ENCODE measurements at places on chromosomes 11 and 22. TPM values are rescaled to one million over a fixed set of nuclear protein-coding genes. Genes with fewer than 3 reads are reported as not detected.

DNA sequence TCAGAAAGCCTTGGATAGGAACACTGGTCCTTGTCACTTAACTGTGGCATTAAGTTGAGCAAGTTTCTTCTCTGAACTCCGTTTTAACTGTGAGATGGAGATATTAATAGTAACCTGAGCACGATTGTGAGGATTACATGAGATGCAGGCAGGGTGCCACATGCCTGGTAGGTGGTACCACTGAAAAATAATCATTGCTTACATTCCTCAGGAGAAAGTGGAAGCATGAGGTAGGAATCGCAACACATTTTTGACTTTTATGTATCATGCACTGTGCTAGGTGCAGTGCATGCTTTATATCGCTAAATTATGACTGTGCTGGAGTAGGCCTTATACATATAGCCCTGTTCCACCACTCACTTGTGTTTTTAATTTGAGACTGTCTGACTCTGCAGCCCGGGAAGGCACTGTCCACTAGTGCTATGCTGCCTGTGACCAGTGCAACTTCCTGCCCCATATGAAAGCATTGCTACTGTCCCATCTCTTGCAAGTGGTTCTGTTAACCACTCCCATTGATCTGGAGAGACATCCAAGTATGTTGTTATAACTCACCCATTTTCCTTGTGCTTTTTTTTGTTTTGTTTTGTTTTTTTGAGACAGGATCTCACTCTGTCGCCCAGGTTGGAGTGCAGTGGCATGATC lies 1.0 kb downstream of the UQCR10 start:
- DNase-seq, result no peak

DNA sequence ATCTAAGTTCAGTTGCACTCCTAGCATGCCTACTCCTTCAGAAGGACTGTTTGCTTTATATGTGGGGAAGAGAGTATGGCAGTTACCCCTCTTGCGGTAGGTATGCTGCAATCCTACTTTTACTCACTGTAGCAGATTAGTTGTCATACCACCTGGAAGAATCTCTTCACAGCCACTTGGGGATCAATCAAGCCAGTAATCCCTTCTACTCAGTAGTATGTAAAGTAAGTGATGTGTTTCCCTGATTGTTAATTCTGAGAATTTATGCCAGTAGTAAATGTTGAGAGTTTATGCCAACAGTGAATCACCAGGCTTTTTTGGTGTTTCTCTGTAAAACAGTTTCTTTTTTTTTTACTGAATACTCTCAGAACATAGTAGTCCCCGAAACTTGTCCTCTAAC lies 34.4 kb downstream of the PRMT3 start:
- DNase-seq, result no peak

GRCh38 chr11:64299847-64300648 lies at the start of gene CATSPERZ:
TSS of gene CATSPERZ (plus strand) at chr11:64300358. CDS start at chr11:64300411, 53 bp downstream.
- DNase-seq, result no peak

GRCh38 chr11:110031171-110031570 lies 62.0 kb upstream of the ZC3H12C start:
- DNase-seq, result no peak

DNA sequence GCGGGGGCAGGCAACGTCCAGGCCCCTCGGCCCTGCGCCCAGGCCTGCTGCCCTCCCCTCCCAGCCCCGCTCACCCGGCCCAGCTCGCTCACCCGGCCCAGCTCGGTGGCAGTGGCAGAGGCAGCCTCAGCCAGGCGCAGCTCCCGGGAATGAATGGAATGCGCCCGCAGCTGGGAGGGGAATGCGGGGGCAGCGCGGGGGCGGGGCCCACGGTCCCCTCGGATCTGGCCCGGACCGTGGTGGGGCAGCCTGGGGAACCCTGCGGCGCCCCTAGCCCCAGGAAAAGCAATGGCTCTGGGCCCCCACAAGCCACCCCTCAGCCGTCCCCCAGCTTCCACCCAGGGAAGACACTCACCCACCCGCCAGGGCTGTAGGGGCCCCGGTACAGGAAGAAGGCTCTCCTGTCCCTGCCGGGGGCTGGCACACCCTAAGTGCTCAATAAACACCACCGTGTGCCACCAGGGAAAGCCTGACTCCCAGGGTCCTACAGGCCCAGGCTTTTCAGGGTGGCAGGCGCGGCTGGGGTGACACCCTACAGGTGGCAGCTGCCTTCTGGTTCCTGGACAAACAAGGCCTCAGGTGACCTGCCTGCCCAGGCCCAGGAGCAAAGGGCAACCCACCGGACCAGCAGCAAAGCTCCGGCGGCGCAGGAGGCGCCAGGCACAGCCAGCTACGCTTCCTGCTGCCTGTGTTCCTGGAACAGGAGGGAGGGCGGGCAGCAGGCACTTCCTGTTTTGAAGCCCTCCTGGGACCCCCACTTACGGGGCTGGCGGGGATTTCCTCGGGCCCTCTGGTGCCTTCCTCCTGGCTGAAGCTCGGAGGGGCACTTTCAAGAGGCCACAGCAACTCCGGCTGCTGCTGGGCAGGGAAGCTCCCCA lies 13.8 kb downstream of the PLXNB2 start:
- DNase-seq, result peak; percentile 83

DNA sequence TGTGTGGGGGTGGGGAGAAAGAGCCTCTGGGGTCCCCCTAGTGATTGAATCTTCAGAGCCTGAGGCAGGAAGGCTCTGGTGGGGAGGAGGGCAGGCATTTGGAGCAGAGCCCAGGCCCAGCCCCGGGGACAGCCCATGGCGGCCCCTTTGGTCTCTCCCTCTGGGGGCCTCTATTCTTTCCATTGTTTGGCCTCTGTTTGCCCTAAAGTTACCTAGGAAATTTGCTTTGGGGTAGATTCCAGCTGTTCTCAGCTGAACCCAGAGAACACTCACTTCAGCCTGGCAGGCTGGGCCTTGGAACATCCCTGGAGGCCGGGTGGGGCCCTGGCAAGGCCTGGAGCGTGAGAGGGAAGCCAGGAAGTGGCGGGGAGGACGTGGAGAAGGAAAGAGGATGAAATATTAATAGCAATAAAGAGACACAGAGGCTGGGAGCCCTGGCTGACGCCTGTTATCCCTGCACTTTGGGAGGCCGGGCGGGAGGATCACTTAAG lies 22.9 kb upstream of the A4GALT start:
- peak; percentile 34 for DNase-seq

SLC22A8 gene
- total RNA-seq, result not detected

Measured in endothelial cell of umbilical vein (primary cell).